Right renal cortex interstitium (tissue), 3 donors: ENCODE measurements at places on chromosomes 5 and 9. TPM values are rescaled to one million over a fixed set of nuclear protein-coding genes. Genes with fewer than 3 reads are reported as not detected.
A peak's percentile ranks its signal among the peaks of the same experiment; 100 is the strongest.

The OR1J2 gene
- polyA plus RNA-seq, result not detected

The SLC36A2 gene
- polyA plus RNA-seq, result 6.2 TPM

The PLAC8L1 gene
- polyA plus RNA-seq, result 0.68 TPM

The FBXL7 gene
- polyA plus RNA-seq, result 23.9 TPM

The IRGM gene
- polyA plus RNA-seq, result 0.48 TPM

The THBS4 gene
- 10.7 TPM for polyA plus RNA-seq

The CCNB1 gene
- 90.7 TPM for polyA plus RNA-seq

The KIF4B gene
- 0.33 TPM for polyA plus RNA-seq

The CNTNAP3 gene
- polyA plus RNA-seq, result 5.6 TPM

The JAKMIP2 gene
- 5.4 TPM for polyA plus RNA-seq

The DAP gene
- polyA plus RNA-seq, result 128 TPM

The PRR16 gene
- 2.9 TPM for polyA plus RNA-seq

The ARL10 gene
- 10.0 TPM for polyA plus RNA-seq

GRCh38 chr9:112006361-112007020 lies 109.9 kb downstream of the UGCG start:
- DNase-seq, result no peak

DNA sequence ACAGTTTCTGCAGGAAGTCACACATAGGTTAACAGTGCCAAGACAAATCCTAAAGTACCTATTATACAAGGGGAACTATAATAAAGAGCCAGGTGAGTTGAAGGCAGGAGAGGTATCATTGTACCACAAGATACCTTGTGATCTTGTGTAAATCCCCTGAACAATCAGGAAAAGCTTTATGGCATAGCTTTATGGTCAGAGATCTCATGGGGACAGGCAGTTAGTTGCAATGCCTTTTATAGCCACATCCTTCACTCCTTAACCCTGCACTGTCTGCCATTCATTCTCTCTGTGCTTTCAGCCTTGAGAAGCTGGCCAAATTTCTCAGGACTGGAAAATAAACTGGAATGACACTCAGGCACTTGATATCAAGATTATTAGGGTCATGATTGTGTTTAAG lies 97.0 kb downstream of the GHR start:
- no peak for DNase-seq

GRCh38 chr5:127192836-127193338 lies 97.7 kb upstream of the MEGF10 start:
- DNase-seq, result no peak

GRCh38 chr5:98050583-98050982 lies 722.9 kb upstream of the RGMB start:
- DNase-seq, result no peak

DNA sequence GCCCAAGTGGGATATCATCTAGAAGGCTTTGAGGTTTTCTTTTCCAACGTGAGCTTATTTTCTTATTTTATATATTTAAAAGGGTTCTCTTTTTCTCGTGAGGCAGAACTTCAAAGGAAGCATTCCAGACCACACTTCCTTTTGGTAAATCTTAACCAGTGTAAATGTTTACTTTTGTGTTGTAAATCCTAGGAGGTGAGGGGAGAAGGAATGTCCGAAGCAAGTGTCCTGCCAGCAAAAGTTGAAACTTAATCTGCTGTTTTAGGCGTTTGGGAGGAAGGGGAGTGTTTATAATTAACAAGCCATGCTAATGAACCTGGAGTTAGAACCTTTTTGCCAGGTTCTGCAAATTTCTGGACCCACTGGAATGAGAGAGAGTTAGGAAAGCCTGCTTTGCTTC lies 37.9 kb downstream of the WWC1 start:
- DNase-seq, result no peak

DNA sequence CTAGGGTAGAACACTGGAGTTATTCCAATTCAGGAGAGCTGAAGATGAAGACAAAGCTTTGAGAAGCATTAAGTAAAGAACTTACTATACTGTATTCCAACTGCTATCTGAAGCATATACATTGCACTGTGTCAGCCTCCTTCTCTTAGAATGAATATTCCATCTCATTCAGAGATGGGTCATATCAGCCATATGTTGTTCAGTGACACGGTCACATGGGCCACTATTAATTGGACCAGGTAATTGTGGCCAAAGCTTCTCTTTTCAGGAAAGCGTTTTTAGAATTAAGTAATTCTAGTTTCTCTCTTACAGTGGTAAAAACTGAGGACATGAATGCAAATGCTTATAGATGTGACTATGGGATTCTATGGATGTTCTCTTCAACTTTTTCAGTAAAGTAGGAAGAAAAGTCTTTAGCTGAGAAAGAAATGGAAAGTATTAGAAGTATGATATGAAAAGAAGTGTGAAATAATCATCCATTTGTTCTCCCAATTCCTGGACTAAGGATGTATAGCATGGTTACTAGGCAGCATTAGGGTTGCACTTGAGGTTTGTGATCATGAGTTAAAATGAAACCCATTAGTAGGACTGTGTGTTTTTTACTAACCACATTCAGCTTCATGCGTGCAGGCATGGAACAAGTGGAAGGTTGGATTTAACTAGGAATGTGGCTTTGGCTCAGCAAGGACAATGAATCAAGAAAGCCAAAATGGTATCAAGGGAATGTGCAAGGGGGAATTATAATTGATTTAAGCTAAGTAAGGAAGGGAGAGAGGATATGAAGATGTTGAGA lies 40.9 kb downstream of the CETN3 start:
- DNase-seq, result no peak

- peak; percentile 6 for DNase-seq
Observed at GRCh38 chr5:128081111-128081851, 2.3 kb upstream of the SLC12A2 start.

DNA sequence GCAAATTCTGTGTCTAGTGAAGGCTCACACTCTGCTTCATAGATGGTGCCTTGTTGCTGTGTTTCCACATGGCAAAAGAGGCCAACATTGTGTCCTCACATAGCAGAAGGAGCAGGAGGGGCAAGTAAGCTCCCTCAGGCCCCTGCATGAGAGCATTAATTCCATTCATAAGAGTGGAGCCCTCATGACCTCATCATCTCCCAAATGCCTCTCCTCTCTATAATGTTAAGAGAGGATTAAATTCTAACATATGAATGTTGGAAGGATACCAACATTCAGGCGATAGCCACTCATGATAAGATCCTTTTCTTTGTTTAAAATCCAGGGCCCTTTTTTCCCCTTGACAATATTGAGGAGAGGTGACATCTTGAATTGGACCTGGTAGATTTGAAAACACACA lies 35.2 kb upstream of the PAM start:
- DNase-seq, result no peak

DNA sequence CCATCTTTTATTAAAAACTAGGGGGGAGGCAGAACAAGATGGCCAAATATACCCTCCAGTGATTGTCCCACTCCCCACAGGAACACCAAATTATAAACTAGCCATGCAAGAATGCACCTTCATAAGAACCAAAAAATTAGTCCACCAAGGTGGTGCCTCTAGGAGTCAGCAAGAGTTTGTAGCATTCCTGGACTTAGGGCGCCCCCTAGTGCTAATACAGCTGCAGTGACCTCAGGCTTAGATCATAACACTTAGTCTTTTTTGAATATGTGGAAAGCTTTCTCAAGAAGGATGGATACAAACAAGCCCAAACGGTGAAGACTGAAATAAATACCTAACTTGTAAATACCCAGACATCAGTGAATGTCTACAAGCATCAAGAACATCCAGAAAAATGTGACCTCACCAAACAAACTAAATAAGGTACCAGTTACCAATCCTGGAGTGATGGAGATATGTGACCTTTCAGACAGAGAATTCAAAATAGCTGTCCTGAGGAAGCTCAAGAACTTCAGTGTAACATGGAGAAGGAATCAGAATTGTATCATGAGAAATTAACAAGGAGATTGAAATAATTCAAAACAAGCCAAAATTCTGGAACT lies 19.3 kb downstream of the PPIP5K2 start:
- peak; percentile 27 for DNase-seq

GRCh38 chr5:141485321-141486055 lies 658 bp downstream of the PCDHGC4 start:
- no peak for DNase-seq

GRCh38 chr5:83472213-83472507 lies 616 bp downstream of the VCAN start:
- DNase-seq, result no peak

GRCh38 chr9:93948441-93949072 lies 6.6 kb downstream of the BARX1 start:
- DNase-seq, result no peak

DNA sequence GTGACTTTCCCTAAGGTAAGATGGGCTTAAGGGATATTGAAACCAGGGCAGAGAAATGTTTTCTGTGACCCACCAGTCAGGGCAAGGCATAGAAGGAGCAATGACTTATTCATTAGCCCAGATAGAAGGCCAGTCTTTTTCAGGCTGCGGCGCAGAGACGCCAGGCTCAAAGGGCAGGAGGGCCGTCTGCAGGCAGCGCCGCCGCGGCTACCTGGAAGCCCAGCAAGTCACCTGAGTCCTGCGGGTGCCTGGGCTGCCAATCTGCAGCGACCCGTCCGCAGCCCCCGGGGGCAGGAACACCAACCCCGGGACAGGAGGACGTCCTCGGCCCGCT lies 322 bp upstream of the SH3GL2 start:
- no peak for DNase-seq

GRCh38 chr5:111583758-111584203 lies 71.4 kb upstream of the STARD4 start:
- DNase-seq, result no peak

GRCh38 chr9:98867429-98868168 lies 60.1 kb downstream of the GALNT12 start:
- no peak for DNase-seq

DNA sequence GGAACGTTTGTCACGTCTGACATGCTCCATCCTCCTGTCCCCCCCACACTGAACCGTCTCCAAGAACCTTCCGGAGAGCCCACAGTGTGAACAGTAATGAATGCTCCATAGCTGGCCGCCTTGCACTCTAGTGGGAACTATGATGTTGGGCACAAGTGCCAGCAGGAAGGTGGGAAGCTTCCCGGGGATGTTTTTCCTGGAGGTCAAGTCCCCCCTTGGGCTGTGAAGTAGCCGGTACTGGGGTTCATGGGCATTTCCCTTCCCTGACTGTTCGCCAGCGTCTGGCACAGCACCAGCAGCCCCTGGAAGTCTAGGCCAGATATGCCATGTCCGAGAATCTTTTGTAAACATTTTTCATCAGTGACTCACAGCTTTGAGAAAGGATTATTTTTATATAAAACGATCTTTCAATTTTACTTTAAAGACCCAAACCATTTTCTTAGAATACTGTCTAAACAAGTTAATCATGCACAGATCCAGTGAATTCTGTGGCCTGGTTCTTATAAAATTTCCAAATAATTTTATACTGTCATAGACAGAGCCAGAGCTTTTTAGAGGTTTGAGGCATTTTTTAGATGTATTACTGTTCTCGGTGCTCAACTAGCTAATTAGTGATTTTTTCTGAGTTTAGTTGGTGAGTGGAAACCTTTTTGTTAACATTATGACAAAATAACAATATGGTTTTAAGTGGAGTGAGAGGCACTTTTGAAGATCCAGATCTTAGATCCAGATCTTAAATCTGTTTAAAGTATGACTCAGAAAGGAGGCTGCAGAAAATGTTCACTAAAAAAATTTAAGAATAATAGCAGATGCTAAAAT lies 11.6 kb downstream of the ABL1 start:
- DNase-seq, result no peak

GRCh38 chr5:6572825-6573380 lies 59.9 kb downstream of the NSUN2 start:
- no peak for DNase-seq

- no peak for DNase-seq
Observed at GRCh38 chr5:63727583-63727982, 234.7 kb downstream of the HTR1A start.

DNA sequence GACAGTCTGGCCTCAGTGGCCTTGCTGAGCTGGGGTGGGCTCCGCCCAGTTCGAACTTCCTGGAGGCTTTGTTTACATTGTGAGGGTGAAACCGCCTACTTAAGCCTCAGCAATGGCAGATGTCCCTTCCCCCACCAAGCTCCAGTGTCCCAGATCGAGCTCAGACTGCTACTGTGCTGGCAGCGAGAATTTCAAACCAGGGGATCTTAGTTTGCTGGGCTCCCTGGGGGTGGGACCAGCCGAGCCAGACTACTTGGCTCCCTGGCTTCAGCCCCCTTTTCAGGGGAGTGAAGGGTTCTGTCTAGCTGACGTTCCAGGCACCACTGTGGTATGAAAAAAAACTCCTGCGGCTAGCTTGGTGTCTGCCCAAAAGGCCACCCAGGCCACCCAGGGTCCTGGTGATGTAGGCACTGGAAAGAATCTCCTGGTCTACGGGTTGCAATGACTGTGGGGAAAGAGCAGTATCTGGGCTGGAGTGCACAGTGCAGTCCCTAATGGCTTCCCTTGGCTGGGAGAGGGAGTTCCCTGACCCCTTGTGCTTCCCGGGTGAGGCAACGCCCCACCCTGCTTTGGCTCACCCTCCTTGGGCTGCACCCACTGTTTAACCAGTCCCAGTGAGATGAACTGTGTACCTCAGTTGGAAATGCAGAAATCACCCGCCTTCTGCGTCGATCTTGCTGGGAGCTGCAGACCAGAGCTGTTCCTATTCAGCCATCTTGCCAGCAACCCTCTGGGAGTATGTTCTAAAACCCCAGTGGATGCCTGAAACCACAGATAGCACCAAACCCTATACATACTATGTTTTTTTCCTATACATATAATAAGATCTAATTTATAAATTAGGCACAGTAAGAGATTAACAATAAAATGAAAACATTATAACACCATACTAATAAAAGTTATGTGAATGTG lies 95.5 kb downstream of the TMEM161B start:
- no peak for DNase-seq

- no peak for DNase-seq
Observed at GRCh38 chr9:15617782-15618181, 64.9 kb downstream of the CCDC171 start.

- DNase-seq, result no peak
Observed at GRCh38 chr5:62256161-62257019, 49.6 kb upstream of the KIF2A start.

GRCh38 chr5:43573058-43573457 lies 16.2 kb upstream of the PAIP1 start:
- DNase-seq, result no peak

DNA sequence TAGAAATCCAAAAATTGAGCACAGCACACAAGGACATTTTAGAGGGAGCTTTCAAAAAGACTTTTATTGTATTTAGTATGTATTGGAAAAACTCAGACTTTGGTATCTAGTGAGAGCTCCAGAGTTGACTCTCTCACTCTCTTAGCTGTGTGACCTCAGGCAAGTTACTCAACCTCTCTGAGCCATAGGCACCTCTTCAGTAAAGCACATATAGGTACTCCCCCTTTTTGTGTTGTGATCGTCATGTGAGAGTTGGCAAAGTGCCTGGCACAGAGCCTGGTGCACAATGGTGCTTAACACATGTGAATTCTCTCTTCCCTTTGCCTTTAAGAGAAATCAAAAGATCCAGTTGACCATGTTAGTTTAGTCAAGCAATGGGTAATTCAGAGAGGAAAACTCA lies 186.2 kb downstream of the TMEM38B start:
- no peak for DNase-seq

DNA sequence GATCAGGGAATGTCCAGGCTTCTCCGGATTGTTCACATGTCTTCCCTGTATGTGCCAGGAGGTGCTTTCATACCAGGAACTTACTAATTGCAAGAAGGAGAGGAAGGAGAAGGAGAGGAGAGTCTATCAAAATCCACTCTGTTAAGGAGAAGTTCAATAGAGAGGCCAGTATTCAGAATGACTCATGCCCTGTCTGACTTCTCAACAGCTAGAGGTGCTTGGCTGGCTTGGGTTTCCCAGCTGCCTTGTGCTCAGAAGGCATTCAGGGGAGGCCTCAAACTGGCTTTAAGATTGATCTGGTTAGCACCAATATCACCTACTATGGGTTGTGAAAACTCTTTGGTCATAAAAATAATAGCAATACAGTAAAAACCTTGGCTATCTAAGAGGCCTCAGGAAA lies 167.9 kb upstream of the GLRA1 start:
- DNase-seq, result no peak
